ENCODE measurements at places on chromosomes 13 and 19. TPM values are rescaled to one million over a fixed set of nuclear protein-coding genes. Genes with fewer than 3 reads are reported as not detected.

DNA sequence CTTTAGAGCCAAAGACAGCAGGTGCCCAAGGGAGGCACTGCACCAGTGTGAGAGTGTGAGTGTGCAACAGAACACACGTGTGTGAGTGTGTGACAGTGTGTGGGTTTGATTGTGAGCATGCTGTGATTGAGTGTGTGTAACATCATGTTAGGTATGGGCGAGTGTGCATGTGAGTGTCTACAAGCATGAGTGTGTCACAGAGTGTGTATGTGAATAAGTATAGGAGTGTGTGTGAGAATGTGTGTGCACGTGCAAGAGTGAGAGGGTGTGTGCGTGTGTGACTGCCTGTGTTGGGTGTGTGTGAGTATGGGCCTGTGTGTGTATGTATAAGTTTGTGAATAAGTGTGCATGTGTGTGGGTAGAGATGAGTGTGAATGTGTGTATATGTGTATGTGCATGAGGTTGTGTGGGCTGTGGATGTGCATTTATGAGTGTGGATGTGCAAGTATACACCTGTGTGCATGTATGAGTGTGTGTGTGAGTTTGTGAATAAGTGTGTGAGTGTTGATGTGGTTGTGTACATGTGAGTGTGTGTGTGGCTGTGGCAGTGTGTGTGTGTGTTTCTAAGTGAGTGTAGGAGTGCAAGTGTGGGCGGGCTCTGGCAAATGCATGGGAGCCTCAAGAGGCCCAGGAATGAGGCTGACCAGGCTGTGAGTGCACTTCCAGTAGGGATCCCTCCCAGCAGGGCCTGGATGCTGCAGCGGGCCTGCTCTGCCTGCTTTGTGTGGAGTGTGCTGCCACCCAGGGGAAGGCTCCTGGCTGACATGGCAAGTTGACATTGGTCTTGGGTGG is 198.4 kb downstream of the COL4A1 start:
- no peak for DNase-seq

- no peak for DNase-seq
Measured at GRCh38 chr19:45182758-45183157, 4.2 kb downstream of the BLOC1S3 start.

GRCh38 chr13:31042481-31043165 is 110.2 kb downstream of the TEX26 start:
- no peak for DNase-seq

GRCh38 chr13:28357911-28358433 is 137.0 kb downstream of the FLT1 start:
- no peak for DNase-seq

- DNase-seq: no peak
Measured at GRCh38 chr19:44807652-44808462, 1.0 kb upstream of the BCAM start.

GRCh38 chr13:97413694-97414093 is 20.3 kb upstream of the RAP2A start:
- DNase-seq: no peak

GRCh38 chr19:47480658-47481057 is 3.4 kb downstream of the KPTN start:
- no peak for DNase-seq

- no peak for DNase-seq
Measured at GRCh38 chr13:111061358-111062045, 53.6 kb upstream of the ARHGEF7 start.

GRCh38 chr13:31908696-31909411 is 122.7 kb upstream of the FRY start:
- DNase-seq: no peak

- no peak for DNase-seq
Measured at GRCh38 chr13:79781829-79782540, 301.0 kb downstream of the NDFIP2 start.

DNA sequence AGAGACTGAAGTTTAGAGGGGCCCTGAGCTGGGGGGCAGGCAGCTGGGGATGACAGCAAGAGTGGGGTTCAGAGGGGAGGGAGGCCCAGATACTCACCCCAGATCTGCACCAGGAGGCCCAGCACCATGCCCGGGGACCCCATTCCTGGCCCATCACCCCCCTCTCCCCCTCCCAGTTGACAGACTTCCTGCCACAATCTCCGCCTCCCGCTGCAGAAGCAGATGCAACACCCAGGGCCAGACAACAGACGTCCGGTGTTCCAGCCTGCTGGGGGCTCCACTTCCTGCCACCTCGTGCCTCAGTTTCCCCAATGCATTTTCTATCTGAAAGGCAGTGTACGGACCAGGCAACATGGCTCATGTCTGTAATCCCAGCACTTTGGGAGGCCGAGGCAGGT is at the start of gene TMIGD2:
TSS of gene TMIGD2 (minus strand) at position 147 of the 398 bp plus-strand sequence. CDS start at position 143, 4 bp downstream.
- DNase-seq: no peak

- DNase-seq: no peak
Measured at GRCh38 chr13:111955412-111956065, 111.4 kb upstream of the SOX1 start.

GRCh38 chr19:39360599-39360998 is 18.4 kb downstream of the SAMD4B start:
- no peak for DNase-seq

GRCh38 chr13:99125326-99125915 is 75.2 kb upstream of the UBAC2 start:
- no peak for DNase-seq

The MBD3L1 gene
- total RNA-seq: not detected

The MRPL34 gene
- 137 TPM for total RNA-seq

The B3GNT3 gene
- 0.52 TPM for total RNA-seq

The ADGRE3 gene
- not detected for total RNA-seq

The SAFB2 gene
- total RNA-seq: 117 TPM

The LPAR2 gene
- total RNA-seq: 14.7 TPM

The CEACAM3 gene
- total RNA-seq: not detected

The TEX101 gene
- total RNA-seq: not detected

The RGL3 gene
- 0.51 TPM for total RNA-seq

The FCER2 gene
- total RNA-seq: 52.7 TPM

The CAB39L gene
- 3.2 TPM for total RNA-seq

All from activated T-cell treated with anti-CD3 and anti-CD28 coated beads, Interleukin-2, amount 50 U/mL, for 4 hours (primary cell).